ENCODE measurements at places on chromosomes 6 and 20.

- no peak for DNase-seq
Observed at GRCh38 chr6:66478705-66479104, 771.7 kb upstream of the EYS start.

DNA sequence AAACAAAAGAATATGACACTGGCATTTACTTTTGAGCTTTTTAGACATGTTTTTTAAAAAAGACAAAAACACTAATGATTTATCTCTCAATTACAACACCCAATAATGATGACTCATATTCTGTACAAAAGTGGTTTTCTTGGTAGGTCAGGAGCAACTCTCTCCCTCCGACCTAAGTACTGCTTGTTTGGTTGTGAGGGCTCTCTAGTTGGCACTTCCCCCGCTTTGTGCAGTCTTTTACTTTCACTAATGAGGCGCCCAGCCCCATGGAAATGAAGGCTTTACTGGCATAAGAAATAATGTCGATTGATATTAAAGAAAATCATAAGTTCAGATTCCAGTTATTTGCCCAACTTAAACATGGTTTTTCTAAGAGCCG, 1.3 kb downstream of the KPNA5 start:
- no peak for DNase-seq

DNA sequence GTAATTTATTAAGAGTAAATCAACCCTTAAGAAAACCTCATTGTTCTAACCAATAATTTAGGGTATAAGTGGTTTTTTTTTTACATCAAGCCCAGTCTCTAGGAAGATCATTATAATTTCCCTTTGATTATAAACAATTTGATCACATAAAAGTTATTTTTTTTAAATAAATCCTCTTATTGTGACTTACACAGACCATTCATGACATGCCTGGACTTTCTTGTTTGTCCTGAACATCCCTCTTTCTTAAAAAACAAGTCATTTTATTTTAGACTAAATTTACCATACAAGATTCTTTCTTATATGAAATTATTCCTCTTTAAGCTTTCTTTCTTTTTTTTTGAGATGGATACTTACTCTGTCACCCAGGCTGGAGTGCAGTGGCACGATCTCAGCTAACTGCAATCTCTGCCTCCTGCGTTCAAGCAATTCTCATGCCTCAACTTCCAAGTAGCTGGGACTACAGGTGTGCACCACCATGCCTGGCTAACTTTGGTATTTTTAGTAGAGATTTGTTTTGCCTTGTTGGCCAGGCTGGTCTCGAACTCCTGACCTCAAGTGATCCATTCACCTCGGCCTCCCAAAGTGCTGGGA, 53.6 kb upstream of the AGPAT4 start:
- no peak for DNase-seq

DNA sequence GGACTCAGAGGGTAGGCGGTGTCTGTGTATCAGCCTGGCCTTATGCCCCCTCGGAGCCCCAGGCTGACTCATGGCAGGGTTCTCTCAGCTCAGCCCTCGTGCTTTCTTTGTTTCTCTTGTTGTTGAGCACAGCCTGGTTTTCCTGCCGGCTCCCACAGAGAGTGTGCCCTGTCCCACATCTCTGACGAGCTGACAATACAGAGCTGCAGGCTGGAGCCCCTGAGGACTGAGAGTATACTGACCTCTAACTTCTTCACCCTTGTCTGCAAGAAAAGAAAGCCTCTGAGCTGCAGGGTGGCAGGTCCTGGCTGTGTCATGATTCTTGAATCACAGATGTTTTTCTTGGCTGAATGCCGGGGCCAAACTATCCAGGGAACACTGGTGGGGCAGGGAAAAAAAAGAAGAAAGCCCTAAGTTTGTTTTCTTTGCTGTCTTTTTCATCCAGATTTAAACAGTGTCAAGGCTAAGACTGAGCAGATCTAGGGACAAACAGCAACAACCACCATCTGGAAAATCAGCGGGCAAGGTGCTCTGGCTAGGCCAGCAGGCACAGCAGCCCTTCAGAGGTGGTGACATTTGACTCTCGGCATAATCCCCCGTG, 63.3 kb upstream of the ZNF133 start:
- DNase-seq, result no peak

GRCh38 chr6:203661-204060, 88.6 kb upstream of the DUSP22 start:
- DNase-seq, result no peak

DNA sequence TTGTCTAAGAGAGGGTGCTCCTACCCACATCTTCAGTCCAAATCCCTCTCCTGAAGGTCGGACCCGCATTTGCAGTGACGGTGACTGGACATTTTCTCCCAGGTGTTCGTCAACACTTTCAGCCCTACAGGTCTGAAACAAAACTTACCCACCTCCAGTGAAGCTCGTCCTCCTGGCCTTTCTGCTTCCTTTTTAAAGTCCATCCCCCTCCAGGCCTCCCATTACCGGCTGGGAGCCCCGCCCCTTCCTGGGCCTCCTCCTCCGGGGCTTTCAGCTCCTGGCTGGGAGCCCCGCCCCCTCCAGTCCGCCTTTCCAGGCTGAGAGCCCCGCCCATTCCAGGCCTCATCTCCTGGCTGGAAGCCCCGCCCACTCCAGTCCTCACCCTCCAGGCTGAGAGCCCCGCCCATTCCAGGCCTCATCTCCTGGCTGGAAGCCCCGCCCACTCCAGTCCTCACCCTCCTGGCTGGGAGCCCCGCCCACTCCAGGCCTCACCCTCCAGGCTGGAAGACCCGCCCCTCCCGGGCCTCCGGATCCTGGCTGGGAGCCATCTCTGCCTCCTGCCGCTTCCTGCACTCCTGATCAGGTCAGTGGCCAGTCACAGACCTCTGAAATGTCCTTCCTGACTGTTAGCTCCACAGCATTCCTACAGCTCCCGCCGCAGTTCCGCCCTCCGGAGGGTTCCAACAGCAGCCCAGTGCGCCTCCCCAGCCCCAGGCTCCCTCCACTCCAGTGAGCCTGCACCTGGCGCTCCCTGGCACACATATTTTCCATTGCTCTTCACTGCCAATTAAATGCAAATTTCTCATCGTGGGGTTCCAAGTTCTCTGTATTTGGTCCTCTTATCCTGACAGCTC, 98.5 kb downstream of the LY86 start:
- DNase-seq, result no peak

- DNase-seq, result no peak
Observed at GRCh38 chr20:44057698-44058675, 129.0 kb downstream of the JPH2 start.

DNA sequence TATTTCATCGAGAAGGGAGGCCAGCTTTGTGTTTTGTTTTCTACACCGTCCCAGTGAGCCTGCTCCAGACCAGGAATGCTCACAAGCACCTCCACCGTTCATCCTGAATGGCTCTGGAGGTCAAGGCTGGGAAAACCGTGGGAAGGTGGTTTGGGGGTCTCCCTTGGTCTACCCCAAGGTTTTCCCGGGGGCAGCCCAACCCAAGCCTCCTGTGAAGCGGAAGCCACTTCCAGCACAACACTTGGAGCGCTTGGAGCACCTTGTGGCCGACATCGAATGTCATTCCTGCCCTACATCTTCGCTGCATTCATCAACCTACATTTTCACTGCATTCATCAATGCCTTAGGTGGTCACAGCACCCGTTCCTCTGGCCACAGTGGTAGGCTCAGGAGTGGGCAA, 255.6 kb upstream of the PMEPA1 start:
- DNase-seq, result no peak

DNA sequence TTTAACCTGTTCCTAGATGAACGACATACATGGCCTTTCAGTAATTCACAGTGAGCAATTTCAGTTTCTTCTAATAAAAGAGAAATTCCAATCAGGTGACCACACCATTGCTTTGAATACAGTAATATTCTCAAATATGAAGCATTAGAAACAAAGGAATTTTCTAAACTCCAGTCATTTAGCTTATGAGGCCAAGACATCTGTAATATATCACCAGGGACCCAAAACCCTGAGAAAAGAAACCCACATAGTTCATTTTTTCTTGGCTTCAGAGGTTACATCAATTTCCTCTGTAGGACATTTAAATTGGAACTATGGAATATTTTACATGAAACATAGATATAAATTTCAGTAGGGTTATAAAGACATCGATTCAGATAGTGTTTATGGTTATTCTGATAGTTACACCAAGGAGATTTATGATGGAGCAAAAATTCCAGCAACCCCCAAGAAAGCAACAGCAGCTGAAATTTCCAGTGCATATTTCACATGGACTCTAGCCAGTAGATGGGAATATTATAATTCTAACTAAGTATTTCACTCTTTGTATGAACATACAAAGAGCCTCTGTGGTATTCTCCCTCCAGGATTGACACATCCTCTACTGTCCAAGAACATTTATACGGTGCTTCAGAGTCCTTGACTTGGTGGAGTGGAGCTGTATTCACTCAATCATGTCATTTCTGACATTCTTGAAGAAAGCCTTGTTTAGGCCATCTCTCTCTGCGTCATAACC, 82.9 kb downstream of the ADGRG6 start:
- DNase-seq, result no peak

- no peak for DNase-seq
Observed at GRCh38 chr6:152529369-152529768, 107.8 kb downstream of the SYNE1 start.

- no peak for DNase-seq
Observed at GRCh38 chr6:43383021-43383667, 13.7 kb upstream of the ZNF318 start.

DNA sequence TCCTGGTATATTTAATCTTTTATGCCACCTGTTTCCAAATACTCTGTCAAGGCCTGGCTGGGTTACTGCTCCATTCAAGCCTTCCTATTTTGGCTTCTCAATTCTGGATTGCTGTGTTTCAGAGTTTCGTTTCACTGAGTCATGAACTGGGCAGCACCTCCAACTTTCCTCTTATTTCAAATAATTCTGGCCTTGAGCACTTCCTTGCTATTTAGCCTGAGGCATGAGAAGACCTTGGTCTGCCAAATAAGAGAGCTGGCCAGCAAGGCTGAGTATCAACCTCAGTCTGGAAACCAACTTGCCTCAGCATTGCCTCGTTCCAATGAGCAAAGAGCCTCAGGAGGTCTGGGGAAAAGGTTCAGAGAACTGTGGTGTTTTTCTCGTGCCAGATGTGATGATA, 66.6 kb downstream of the TNFAIP3 start:
- DNase-seq, result no peak

DNA sequence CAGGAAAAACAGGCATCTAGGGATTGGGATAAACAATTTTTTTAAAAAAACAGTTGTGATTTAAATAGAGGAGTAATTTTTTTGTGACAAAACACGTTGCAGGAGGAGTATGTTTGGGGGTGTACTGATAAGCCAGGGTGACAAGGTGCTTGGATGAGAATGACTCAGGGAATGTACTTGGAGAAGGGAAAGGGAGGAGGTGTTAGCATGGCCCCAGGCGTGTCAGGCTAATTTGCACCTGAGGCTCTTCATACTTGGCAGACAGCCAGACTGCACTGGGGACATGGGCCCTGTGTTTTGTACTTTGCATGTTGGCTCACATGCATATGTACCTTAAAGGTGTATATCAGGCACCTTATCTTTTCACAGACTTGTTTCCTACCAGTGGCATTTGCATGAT, 22.8 kb downstream of the PANK2 start:
- DNase-seq, result no peak

GRCh38 chr6:120279466-120280167, 930.1 kb upstream of the MAN1A1 start:
- no peak for DNase-seq

- DNase-seq, result no peak
Observed at GRCh38 chr6:72873433-72873832, 251.6 kb downstream of the KCNQ5 start.

GRCh38 chr6:166559211-166559610, 27.3 kb downstream of the RAMACL start:
- no peak for DNase-seq

GRCh38 chr6:13431861-13432465, 55.4 kb downstream of the GFOD1 start:
- no peak for DNase-seq

DNA sequence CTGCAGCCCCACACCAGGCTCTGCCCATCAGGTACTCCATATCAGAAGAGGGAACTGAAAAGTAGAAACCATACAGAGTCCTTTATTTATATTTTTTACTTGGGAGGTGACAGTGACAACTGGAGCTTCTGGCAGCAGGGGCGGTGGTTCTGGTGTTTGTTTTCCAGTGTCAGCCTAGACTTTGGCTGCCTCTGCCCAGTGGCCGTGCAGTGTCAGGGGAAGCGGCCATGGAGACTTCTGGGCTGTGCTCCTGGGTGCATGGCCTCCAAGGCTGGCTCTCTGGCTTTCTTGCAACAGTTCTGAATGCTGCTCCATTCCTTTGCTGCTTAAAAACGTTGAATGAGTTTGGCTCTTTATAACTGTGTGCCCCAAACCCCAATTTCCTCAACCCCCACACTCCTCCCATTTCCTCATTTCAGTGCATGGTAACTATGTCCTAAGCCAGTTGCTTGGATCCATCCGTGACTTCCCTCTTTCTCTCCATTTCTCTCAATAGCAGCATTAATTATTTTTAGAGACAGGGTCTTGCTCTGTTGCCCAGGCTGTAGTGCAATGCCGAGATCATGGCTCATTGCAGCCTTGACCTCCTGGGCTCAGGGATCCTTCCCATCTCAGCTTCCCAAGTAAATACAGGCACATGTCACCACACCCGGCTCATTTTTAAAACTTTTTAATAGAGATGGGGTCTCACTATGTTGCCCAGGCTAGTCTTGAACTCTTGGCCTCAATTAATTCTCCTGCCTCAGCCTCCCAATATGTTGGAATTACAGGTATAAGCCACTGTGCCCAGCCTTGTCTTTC, 141.1 kb upstream of the SGK1 start:
- no peak for DNase-seq

DNA sequence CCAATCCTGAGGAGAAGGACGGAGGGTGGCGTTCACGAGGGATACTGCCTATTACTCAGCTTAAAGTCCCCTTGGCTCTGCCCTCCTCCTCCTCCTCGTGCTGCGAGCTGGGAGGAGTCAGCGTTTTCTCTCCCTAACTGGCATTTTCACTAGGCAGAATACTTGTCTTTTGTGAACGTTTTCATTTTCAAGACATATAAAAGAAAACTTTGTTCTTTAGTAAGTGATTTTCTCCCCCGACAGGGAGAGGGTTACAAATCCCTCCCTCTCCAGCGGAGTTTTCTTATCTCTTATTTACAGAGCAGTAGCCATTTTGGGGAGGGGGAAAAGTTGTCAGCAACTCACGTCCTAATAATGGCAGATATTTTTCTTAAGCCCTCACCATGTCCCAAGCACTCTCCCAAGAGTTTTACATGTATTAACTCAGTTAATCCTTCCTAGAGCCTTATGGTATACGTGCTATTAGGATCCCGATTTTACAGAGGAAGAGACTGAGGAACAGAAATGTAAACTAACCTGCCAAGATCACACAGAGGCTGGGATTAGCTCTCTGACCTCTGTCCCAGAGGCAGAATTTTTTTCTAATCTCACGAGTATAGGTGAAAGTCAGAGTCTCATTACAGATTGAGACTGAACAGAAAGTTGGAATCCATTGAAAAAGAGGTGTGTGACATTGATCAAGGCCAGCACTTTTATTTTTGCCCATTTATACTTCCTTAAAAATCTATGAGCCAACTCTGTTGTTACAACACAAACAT, 30.0 kb upstream of the ZNF217 start:
- peak; percentile 10 for DNase-seq
